ENCODE measurements at places on chromosomes 2 and 18.

GRCh38 chr18:41860987-41861386 is 94.0 kb upstream of the PIK3C3 start:
- DNase-seq: no peak

DNA sequence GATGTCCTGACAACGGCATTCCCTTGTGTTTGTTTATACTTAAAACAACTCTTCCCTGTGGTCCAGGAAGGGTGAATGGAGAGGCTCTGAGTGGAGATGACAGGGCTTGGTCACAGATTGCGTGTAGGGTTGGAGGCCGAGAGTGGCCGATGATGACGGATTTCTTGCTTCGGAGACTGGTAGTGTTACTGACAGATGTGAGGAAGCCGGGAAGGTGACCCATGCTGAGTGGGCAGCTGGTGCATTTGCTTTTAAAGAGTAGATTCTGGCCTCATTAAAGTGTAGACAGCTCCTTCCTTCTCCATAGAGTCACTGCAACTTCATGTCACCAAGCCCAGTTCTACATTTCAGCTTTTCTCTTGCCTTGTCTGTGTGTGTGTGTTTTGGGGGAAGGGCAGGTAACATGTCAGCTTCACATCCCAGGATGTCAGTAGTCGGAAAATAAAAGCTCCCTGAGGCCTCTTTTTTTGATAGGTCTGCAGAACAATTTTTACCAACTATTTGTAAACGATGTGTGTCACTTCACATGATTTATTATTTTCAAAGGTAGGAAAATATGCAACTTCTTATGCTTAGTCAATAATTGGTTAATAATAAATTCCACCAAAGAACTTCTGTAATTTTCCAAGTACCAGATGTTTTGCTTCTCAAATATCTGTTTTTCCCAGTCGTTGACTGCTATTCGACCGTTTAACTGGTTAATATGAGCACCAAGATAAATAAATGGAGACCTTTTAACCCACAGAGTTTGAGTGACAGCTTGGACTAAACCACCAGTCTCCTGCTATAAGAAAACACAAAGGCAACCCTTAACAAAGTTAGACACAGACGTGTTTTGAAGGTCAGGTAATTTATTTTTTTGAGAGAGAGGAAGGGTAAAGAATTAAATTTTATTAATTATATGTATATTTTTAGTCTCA is 436.9 kb downstream of the SLC4A3 start:
- no peak for DNase-seq

- no peak for DNase-seq
These were observed 9.7 kb upstream of the WNT10A start for GRCh38 chr2:218870984-218871344.

DNA sequence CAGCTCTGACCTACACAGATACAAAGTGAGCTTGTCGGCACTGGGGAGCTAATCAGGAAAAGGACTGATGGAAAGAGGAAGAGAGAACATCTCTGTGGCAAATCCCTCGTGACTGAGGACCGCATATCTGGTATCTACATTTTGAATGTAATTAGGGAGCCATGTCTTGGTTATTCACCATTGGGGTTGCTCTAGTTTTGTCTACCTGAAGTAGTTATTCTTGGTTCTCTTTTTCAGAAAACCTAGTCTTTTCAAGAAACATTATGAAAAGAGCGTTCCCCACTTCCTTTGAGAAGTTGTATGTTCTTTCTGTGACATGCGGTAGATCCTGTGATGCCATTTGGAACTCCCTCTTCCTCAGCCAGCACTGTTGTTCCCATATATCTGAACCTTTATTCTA is 104.4 kb downstream of the DOCK10 start:
- DNase-seq: no peak

DNA sequence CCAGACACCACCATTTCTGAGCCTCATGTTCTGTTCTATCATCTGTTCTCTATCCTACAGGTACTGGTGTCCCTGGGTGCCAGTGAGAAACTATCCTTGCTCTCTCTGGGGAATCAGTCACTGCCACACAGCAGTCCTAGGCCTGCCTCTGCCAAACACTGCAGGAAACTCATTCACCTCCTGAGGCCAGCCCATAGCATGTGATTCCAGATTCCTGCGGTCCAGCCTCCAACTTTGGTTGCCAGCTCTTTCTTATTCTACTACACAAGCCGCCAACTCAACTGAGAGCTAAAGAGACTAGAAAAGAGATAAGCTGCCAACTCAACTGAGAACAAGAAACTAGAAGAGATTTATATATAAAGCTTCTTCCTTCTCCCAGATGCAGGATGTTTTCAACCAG is 8.8 kb upstream of the TTLL4 start:
- no peak for DNase-seq

GRCh38 chr2:9378433-9379390 is 44.6 kb downstream of the ITGB1BP1 start:
- peak; percentile 88 for DNase-seq

GRCh38 chr2:46929612-46930011 is 14.0 kb upstream of the MCFD2 start:
- no peak for DNase-seq

GRCh38 chr2:109538546-109538945 is 75.2 kb downstream of the SEPTIN10 start:
- no peak for DNase-seq

- DNase-seq: peak; percentile 41
These were observed 51.7 kb downstream of the VIT start for GRCh38 chr2:36748166-36748565.

GRCh38 chr2:217858519-217859491 is 144.0 kb downstream of the TNS1 start:
- DNase-seq: peak; percentile 100

- no peak for DNase-seq
These were observed 48.4 kb upstream of the B3GNT7 start for GRCh38 chr2:231347081-231347480.

DNA sequence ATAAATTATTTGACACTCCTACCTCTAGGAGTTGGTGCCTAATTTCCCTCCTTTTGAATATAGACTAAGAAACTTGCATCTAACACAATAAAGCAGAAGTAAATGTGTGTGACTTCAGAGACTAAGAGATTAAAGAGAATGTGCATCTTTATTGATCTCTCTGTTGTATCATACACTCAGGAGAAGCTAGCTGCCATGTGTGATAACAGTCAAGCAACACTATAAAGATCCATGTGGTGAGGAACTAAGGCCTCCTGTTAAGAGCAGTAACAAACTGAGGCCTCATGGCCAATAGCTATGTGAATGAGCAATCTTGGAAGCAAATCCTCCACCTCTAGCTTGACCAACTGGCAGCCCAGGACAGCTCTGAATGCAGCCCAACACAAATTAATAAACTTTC is 3.4 kb downstream of the FANCL start:
- no peak for DNase-seq

DNA sequence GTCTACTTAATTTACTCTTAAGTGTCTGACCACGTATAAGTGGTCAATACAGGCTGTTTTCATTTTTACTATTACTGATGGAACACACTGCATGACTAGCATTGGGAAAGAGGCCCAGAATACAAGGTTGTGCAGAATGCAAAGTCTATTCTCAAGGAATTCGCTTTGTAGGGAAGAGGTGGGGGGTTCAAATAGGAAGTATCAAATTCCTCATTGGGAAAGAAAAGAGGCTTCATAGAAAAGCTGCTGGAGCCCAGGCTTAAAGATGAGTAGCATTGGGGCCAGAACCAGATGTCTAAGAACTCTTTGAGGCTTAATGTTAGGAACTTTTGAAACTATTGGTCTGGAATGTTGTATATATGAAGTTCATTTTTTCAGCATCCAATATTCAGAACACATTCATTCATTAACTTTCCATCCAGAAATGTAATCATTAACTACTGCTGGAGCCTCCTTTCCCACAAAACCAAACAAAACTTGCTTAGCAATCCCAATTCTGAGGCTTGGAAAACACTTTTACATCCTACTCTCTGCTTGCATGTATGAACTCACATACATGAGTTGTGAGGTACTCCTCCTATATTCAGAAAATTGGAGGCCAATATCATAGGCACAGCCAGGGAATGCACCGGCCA is 994 bp upstream of the LRATD1 start:
- no peak for DNase-seq

All from fibroblast of skin of back (primary cell).